ENCODE measurements at places on chromosomes 11 and 22.

DNA sequence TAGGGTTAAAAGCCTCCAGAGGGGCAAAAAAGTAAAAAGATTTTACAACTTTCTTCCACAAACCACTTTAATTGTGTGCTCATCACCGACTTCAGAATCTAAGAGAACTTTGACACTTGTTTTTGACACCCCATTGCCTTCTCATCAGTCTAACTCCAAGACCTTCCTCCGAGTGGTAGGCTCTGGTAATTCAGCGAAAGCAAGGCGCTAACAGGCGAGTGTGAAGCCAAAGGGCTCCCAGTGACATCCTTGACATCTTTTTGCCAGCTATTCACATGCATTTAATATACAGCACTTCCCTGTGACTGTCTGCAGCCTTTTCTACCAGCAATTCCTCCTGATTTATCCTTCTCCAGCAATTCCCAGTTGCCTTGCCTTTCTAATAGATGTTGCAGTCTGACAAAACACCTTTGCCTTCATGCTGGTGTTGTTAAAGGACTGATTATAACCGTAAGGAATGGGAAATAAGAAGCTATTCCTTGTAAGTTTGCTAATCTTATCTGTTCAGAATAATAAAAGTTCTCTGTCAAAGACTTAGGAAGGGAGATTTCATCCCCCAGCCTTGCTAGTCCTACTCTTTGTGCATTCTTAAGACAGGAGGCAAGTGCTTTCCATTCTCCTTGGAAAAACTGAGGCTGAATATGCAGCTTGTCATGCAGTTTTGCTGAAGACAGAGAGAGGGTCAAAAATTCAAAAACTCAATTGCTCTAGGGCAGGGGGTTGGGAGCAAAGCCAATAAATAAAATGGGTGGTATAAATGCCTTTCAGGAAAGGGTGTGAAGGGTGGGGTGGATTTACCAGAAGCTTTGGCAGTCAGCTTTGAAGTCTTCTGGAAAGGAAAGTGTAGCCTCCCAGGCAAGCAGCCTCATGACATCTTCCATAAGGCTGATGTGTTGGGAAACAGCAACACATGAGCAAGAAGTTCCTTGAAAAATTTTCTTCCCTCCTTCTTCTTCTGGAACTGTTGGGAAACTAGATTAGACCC is 39.1 kb downstream of the SNX19 start:
- DNase-seq, result no peak

DNA sequence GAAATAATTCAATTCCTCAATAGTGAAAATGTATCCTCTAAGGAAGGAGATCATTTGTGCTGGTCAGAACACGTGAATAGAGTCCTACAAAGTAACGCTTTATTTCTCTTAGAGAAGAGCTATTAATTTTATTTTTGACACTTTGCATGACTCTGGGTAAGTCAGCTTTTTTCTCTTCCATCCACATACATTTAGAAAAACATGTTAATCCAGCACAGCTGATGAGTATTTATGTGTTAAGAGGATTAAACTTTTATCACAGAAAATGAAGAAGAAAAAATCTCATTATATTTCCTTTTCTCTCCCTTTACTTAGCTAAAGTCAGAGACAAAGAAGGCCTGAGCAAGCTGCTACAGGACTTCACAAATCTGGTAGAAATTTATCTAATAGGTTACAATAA is 649.5 kb upstream of the CCDC179 start:
- DNase-seq, result no peak

DNA sequence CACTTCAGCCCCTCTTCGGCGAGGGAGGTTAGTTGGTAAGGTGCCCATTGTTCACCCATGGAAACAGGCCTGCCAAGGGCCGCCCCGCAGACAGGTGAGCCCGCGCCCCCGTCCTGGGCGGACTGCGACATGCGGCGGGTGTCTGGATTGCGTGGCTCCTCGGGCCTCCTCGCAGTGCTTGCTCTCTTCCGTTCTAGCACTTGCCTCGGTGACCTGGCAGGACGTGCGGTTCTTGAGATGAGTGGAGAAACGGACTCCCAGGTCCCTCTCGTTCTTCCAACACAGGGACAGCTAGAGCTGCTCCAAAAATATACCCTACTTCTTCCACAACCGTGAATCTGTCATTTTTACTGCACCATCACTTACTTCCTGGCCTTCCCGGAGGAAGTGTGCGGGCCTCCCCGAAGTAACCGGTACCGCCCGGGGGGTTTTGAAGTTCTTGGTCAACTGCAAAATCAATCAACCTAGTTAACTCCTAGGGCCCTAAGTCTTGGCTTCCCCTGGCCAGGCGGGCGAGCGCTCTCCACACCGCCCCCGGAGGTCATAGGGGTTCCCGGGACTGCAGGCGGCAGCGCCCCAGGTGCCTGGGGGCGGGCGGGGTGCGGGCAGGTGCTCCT is 745 bp upstream of the ZBTB44 start:
- no peak for DNase-seq

DNA sequence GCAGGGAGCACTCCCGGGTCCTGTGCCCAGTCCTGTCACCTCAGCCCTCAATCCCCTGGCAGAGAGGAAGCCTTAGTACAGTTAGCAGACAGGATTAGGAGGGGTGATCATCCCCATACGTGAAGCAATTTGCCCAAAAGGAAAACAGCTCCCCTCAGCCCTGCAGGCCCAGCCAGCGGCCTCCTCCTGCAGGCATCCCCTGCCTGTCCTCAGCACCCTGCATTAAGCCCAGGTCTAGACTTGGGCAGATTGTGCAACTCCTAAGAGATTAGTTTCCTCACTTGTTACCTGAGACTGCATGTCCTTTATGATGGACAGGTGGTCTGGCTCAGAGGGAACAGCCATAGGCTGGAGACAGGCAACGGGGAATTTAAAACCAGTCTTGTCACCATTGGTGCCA is 95.5 kb upstream of the TMEM45B start:
- no peak for DNase-seq

DNA sequence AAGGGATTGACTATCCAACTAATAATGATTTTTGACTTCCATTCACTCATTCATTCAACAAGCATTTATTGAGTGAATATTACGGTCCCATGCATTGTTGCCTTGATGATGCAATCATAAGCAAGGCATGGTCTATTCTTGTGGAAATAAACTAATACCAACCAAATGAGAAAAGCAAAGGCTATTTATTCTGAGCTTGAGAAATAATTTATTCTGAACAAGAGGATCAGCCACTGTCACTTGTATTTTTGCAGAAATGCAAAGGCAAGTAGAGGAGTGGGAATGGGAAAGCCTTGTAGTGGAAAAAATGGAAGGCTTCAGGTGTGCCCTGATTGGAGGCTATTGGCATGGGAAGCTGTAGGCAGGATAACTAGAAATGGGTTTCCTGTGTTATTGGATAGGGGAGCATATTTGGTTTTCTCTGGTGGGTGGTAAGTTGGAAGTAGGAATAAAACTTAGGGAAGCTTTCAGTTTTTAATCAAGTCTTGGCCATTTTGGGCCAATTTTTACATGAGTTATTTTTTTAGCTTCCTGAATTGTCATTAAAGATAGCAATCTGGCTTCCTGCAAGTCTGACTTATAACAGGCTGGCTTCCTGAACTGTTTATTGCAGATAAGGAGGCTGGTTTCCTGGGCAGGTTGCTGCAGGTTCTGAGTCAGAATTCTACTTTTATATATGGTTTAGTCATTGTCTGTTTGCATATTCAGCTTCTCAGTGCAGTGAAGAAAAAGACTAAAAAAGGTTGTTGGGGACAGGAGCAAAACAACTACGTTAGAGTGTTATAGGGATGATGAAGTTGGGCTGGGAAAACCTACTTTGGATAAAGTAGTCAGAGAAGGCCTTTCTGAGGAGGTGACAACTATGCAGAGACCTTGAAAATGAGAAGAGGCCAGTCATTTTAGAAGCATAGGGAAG is 106.7 kb downstream of the APIP start:
- DNase-seq, result no peak

- DNase-seq, result no peak
These were observed 406.3 kb downstream of the CADM1 start for GRCh38 chr11:115097796-115098408.

DNA sequence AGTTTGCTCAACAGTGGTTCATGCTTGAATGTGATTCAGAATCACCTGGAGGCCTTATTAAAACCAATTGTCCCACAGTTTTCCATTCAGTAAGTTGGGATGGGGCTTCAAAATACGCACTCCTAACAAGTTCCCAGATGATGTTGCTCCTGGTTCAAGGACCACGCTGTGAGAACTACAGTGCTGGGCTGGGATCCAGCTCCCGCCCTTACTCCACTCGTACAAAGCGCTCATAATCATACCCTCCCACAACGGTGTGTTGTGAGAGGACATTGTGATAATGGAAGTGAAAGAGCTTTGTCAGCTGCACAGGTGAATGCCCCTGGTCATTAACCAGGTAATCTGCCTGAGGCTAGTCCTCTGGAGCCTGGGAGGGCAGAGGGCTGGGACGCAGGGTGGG is 1.3 kb upstream of the CD82 start:
- DNase-seq, result no peak

GRCh38 chr11:34358258-34358727 is 483 bp upstream of the ABTB2 start:
- no peak for DNase-seq

- DNase-seq, result no peak
These were observed 10.7 kb upstream of the NAP1L4 start for GRCh38 chr11:3002871-3003270.

GRCh38 chr11:22460181-22460580 is 122.0 kb downstream of the SLC17A6 start:
- DNase-seq, result no peak

- no peak for DNase-seq
These were observed 66.9 kb upstream of the CTSC start for GRCh38 chr11:88404391-88404790.

GRCh38 chr11:118211006-118211405 is 13.8 kb downstream of the JAML start:
- no peak for DNase-seq

DNA sequence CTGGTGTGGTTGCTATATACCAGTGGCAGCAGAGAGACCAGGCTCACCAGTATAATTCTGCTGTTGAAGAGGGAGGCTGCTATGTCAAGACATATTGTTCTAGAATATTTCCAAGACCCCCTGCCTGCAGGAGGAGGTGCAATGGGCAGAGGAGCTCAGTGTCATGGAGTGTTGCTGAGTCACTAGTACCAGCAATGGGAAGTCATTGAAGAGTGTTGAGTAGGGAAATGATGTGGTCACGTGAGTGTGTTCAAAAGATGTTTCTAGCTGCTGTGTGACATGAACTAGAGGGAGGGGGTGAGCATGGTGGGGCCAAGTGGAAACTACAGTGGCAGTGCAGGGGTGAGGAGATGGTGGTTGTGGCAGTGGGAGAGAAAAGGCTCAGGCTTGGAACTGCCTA is 76.3 kb upstream of the BIRC3 start:
- DNase-seq, result no peak

GRCh38 chr11:10349281-10349665 is 44.4 kb downstream of the ADM start:
- DNase-seq, result no peak

DNA sequence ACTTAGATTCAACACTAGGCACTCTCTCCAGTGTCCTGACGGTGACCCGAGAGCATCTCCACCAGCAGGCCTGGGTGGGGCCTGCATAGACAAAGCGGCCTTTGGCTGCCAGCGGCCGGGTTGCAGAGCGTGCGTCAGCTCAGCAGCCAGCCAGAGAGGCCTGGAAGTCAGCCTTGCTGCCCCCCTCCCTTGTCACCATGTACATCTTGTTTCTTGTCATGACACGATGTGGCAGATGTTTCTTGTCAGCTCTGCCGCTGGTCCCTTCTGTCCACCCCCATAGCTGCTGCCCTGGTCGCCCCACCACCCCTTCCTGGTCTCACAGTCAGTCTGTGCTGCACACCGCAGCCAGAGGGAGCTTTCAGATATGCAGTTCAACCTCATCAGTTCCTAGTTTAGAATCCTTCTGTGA is 33.1 kb upstream of the CBX7 start:
- no peak for DNase-seq

DNA sequence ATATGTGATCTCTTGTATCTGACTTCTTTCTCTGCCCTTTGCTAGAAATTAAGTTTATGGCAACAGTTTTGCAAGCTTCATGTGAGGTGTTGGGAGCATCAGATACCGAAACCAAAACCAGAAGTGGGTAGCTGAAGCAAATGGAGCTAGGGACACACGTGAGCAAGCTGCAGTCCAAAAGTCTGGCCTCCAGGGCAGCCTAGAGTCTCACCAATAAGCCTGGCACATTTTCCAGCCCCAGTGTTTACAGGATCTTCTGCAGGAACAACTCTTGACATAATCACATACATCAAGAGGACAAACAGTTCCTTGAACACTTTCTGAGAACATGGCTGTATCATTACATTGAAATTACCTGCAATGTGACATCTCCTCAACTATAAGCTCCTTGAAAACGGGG is 114.1 kb downstream of the LARGE1 start:
- DNase-seq, result no peak

DNA sequence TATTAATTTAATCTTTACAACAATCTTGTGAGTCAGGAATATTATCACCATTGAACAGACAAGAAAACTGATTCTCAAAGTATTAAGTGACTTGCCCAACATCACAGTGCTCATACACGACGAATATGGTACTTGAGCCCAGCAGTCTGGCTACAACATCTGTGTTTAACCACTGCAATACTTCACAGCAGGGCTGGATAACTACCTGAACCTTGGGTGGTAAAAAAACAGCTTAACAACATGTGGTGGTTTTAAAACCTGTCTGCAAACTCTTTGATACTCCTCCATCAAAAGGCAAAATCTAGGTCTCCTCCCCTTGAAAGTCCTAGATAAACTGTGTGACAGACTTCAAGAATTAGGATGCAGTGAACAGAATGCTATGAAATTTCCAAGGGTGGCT is 424.6 kb upstream of the CADM1 start:
- no peak for DNase-seq

- no peak for DNase-seq
These were observed 95.5 kb downstream of the CEP164 start for GRCh38 chr11:117423046-117423575.

DNA sequence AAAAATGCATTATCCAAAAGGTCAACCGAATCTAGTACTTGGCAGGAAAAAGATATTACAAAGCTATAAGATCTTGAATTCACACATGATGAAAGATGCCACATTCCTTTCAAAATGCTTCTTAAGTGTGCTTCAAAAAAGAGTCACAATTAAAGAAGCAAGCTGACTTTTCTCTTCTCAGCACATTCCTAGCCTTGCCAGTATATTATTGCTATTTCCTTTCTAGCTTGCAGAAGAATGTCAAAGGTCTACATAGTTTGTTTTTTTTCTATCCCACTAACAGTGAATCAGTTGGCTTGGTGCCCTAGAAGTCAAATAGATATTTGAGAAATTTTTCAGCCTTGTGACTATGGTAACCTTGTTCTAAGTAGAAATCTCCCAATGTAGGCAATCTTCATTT is 56.8 kb downstream of the GUCY1A2 start:
- peak; percentile 92 for DNase-seq

DNA sequence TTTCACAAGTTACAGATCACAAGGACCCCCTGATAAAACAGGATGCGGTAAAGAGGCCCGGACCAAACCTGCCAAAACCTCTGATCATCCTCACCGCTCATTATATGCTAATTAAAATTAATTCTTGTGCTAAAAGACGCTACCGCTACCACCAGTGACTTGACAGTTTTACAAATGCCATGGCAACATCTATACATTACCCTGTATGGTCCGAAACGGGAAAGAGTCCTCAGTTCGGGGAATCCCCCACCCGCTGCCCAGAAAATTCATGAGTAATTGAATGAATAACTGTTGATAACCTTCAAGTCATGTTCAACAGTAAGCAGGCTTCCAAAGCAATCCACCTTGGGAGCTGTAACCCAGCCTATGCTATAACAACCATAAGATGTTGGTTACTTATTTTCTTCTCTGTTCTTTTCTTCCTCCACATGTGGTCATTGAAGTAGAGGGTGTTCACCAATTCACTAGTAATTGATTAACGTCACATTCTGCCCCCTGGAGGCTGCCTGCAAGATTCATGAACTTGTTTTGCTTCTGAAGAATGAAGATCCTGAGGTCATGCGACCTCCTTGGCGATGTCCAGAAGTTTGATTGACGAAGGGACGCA is 20.6 kb downstream of the APOBEC3H start:
- DNase-seq, result peak; percentile 4

All from AG09309 (cell line).